ENCODE measurements at places on chromosomes 1 and 21.

DNA sequence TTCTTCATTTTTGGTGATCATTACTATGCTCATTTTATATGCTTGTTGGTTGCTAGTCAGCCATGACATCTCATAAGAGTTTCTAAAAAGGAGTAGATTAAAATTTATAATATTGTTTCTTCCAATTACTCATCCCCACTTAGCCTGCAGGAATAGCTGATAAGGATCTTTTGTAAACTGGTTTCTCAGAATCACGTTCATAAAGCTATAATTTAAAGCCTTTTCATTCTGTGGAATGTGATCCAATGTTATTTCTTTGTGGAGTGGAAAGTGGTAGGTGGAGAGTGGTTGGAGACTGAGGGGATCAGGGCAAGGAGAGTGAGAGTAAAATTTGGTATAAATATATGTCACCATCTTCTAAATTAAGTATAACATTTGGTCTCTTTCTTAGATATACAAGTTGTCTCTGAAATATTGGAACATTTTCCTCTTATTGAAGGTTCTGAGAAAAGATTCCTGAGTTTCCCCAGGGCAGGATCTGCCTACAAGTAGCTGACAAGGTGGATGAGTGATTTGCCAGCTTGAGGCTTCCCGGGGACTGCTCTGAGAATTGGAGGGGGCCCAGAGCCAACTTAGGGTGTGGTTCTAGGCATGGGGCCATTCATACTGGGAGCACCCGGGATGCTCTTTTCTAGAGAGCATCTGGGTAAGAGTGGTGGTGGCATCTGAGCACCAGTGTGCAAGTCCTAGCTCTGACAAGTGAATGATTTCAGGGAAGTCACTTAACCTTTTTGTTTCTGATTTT, 116.4 kb downstream of the TBX19 start:
- no peak for DNase-seq

DNA sequence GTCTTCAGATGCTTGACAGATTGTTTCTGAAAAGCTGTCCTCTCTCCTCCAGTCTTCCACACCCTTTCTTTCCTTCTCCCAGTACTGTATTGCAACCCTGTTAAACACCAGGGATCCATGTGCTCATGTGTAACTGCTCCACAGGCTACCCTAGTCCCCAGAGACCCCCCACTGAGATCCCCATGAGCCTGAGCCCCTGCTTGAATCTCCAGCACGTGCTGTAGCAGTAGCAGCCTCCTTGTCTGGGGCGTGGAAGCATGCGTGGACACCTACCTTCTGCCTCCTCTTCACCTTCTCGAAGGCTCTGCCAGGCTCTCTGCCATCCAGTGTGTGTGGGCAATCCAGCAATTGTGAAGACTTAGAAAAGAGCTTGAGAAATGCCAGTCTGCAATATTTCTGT, 25.2 kb downstream of the GPR137B start:
- no peak for DNase-seq

GRCh38 chr1:103461161-103462105, 64.1 kb upstream of the RNPC3 start:
- DNase-seq = no peak

DNA sequence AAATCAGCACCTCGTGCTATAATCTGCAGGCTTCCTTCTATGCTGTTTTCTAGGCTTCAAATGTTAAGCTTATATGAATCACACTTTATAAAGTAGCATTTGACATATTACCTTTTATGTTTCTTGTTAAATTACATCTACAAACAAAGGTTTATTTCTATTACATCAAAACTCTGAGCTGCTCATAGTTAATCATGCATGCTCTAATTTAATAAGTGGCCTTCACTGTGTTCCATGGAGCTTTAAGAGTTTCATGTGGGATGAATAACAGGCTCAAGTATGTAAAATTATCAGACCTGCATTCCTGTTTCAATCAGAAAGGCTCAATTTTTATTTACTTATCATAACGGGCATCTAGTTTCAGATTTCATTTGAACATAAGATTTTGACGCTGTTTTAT, 13.0 kb downstream of the SLC19A2 start:
- DNase-seq = no peak

GRCh38 chr1:167819849-167820683, 93.9 kb downstream of the ADCY10 start:
- DNase-seq = no peak

DNA sequence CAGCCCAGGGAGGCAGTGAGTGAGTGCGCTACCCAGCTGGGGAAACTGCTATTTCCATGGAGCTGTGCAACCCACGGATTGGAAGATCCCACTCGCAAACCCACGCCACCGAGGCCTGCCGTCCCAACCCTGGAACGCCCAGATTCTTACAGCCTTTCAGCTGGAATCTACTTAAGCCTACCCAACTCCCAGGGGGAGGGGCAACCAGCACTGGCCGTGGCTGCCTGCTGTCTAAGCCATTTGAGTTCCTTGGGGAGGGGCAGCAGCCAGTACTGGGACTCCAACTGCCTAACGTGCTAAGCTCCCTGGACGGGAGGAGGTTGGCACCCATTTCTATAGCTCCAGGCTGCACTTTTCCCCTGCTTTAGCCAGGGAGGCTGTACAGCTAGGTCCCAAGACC, 27.1 kb upstream of the ZNF669 start:
- no peak for DNase-seq

GRCh38 chr1:44220001-44220751, 6.9 kb downstream of the DMAP1 start:
- no peak for DNase-seq

GRCh38 chr1:59218521-59219236, 78.2 kb upstream of the FGGY start:
- DNase-seq = no peak

GRCh38 chr1:115107516-115108260, 18.4 kb upstream of the TSPAN2 start:
- no peak for DNase-seq

- no peak for DNase-seq
These were observed 2.6 kb downstream of the PRELP start for GRCh38 chr1:203478231-203478630.

- DNase-seq = no peak
These were observed 84.7 kb downstream of the OBSCN start for GRCh38 chr1:228292609-228292911.

GRCh38 chr1:109890115-109890953, 20.3 kb upstream of the CSF1 start:
- DNase-seq = no peak

DNA sequence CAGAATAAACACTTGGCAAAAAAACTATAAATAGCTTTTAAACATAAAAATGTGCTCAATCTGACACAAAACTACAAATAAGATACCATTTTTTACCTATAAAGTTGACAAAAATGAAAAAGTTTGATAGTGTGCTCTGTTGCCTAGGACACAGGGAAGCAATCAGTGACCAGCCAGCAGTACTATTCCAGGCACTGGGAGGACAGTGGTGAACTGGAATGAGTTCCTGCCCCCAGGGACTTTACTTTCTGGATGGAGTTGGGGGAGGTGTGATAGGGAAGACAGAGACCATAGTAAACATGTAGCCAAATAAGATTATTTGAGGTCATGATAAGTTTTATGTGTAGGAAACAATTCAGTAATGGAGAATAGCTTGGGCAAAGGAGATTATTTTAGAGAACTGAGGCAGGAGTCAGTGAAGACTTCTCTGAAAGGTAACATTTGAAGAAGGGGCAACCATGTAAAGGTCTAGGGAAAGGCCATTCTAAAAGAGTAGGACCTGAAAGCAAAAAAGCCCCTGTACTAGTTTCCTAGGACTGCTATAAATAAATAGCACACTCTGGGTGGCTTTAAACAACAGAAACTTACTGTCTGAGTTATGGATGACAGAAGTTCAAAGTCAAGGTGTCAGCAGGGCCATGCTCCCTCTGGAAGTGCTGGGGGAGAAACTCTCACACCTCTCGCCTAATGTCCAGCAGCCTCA, 42.0 kb downstream of the EEIG2 start:
- DNase-seq = no peak

- no peak for DNase-seq
These were observed 24.0 kb downstream of the TCEA3 start for GRCh38 chr1:23400324-23401114.

- no peak for DNase-seq
These were observed 593.1 kb downstream of the NUF2 start for GRCh38 chr1:163914785-163915413.

- DNase-seq = peak; percentile 31
These were observed 3.4 kb downstream of the TAGLN2 start for GRCh38 chr1:159921700-159922504.

DNA sequence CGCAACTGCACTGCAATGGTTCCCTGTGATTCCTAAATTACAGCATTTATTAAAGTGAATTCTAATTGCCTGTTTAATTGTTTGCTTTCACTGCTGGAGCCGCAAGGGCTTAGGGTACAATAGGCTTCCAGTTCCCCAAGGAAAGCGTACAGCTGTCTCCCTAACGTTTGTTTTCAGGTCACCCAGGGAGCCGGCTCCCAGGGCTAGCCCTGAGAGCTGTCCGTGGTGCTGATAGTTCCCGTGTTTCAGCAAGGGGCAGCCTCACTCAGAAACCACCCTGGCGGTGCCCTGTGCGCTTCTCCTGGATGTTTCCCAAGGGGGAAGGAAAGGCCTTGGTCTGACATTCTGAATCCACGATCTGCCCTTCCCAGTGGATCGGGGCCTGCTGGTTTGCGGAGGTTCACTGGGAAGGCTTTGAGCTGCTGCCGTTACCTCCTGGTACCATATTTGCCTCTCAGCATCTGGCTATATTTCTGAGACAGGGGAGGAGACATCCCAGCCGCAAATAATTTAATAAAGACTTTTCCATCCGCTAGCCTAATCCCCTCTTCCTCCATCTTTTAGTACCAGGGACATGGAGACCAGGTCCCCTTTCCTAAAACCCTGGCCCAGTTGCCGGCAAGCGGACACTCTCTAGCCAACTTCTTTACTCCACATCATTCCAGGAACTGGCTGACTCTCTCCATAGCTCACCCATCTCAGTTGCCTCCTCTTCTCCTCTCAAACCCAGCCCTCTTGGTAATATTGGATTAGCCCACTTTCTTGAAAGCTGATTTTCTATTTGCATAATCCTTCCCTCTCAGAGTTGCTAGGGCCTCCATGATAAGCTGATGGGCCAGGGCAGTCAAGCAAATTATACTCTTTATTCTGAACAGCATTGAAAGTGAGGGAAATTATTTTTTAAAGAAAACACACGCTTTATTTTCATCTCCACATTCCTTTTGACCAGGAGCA, 149.0 kb downstream of the IGSF21 start:
- no peak for DNase-seq

DNA sequence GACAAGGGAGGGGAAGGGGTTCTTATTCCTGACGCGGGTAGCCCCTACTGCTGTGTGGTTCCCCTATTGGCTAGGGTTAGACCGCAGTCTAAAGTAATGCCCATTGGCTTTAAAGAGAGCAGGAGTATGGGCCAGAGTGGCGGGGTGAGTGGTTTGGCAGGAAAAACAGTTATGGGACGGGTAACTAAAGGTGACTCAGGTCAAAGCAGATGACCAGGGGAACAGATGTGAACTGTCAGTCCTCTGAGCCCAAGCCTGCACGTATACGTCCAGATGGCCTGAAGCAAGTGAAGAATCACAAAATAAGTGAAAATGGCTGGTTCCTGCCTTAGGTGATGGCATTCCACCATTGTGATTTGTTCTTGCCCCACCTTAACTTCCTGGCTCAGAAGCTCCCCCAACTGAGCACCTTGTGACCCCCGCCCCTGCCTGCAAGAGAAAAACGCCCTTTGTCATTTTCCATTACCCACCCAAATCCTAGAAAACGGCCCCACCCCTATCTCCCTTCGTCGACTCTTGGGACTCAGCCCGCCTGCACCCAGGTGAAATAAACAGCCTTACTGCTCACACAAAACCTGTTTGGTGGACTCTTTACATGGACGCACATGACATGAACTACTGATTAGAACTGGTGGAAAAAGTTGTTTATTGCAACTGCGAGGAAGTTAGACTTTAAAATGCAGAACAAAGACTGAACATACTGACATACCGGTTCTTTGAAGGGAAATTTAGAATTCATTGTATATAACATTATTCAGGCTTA, 758 bp upstream of the ATAD3B start:
- no peak for DNase-seq

- DNase-seq = no peak
These were observed 1.4 kb downstream of the ZMYM6 start for GRCh38 chr1:35030338-35030737.

GRCh38 chr1:33168556-33169289, 13.1 kb downstream of the TRIM62 start:
- no peak for DNase-seq

GRCh38 chr1:226362361-226362760, 45.5 kb downstream of the PARP1 start:
- DNase-seq = no peak

DNA sequence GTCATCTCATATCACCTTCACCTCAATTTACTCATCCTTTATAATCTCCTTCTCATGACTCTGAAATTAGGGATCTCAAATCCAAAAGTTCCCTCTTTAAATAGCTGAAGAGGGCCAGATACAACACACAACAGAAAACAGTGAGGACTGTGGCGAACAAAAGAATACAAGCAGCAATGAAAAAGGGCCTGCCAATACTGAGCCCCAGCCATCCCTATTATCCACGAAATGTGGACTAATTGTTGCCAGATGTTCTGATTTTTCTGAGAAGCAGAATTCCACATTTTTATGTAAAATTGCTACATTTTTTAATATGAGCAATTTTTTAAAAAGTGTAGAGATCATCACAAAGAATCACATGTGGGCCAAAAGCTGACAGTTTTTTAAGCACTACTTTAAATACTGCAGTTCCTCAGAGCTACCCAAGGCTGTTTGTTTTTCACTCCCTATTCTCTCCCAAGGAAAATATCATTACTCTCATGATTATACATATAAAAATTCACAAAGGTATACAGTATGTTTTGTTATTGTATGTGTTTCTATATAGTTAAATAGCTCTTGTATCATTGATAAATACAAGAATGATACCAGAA, 90.0 kb downstream of the ASH1L start:
- no peak for DNase-seq

GRCh38 chr21:45377325-45377709, 27.6 kb upstream of the COL18A1 start:
- no peak for DNase-seq
